ENCODE measurements at places on chromosomes 3 and 15.

GRCh38 chr3:48739617-48739954, 22.6 kb upstream of the IP6K2 start:
- no peak for DNase-seq

- no peak for DNase-seq
Measured at GRCh38 chr15:79798311-79798710, 98.5 kb downstream of the MTHFS start.

DNA sequence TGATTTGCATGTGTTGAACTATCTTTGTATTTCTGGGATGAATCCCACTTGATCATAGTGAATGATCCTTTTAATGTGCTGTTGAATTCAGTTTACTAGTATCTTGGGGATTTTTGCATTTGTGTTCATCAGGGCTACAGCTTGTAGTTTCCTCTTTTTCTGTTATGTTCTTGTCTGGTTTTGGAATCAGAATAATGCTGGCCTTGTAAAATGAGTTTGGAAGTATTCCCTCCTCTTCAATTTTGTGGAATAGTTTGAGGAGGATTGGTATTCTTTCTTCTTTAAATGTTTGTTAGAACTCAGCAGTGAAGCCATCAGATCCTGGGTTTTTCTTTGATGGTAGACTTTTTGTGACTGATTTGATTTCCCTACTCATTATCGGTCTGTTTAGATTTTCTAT, 63.1 kb upstream of the FBN1 start:
- DNase-seq: no peak

DNA sequence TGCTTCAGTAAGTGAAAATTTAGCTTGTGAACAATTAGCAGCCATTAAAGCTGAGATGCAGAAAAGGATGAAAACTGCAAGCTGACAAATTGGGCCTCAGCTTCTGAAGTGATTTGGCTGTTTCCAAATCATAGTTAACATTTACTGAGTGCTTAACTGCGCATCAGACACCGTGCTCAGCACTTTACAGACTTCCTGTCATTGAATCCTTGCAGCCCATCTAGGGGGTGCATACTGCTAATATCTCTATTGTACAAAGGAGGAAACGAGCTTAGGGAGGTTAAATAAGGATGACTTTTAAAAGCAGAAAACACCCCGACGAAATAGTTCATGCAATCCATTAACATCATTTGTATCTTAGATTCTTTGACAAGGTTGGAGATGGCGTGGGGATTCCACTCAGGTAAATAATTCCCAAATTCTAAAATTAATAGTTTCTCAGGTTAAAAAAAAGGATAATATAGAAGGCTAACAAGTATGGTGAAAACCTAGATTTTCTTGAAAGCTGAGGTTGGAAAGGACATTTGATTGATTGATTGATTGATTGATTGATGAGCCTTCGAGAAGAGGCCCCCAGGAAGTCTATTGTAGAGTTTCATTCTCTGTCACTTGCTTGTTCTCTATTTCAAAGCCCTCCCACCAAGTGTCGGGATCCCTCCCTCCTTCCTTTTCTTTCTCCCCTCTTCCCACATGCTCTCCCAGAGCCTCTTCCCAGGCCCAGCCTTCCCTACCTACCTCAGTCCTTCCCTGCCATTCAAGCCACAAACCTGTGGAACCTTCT, 23.5 kb upstream of the EPHB3 start:
- DNase-seq: no peak

GRCh38 chr3:1103525-1103924, 10.7 kb downstream of the CNTN6 start:
- no peak for DNase-seq

DNA sequence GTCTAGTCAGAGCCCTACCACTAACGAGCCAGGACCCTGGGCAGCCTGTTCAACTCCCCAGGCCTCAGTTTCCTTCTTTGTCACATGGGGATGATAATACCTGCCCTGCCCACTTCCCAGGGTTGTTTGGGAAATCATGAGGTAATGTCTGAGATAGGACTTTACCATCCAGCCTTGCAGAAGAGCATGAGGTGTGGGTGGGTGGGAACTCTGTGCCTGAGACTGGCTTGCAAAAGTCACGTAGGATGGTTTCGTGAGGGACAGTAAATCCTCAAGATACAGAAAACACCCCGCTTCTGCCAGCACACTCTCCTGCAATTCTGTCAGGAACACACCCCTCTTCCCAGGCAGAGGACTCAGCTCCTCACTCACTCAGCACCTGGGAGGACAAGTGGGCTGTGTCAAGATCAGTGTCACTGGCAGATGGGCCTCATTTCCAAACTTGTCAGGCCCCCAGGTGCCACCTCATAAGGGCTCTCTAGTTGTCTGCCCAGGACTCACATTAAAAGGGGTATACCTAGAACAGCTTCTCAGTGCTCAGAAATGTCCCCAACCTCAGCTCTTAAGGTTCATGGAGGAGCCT, 58.4 kb downstream of the DAPK2 start:
- peak; percentile 26 for DNase-seq

- DNase-seq: peak; percentile 91
Measured at GRCh38 chr15:81023483-81024264, 23.0 kb downstream of the TLNRD1 start.

DNA sequence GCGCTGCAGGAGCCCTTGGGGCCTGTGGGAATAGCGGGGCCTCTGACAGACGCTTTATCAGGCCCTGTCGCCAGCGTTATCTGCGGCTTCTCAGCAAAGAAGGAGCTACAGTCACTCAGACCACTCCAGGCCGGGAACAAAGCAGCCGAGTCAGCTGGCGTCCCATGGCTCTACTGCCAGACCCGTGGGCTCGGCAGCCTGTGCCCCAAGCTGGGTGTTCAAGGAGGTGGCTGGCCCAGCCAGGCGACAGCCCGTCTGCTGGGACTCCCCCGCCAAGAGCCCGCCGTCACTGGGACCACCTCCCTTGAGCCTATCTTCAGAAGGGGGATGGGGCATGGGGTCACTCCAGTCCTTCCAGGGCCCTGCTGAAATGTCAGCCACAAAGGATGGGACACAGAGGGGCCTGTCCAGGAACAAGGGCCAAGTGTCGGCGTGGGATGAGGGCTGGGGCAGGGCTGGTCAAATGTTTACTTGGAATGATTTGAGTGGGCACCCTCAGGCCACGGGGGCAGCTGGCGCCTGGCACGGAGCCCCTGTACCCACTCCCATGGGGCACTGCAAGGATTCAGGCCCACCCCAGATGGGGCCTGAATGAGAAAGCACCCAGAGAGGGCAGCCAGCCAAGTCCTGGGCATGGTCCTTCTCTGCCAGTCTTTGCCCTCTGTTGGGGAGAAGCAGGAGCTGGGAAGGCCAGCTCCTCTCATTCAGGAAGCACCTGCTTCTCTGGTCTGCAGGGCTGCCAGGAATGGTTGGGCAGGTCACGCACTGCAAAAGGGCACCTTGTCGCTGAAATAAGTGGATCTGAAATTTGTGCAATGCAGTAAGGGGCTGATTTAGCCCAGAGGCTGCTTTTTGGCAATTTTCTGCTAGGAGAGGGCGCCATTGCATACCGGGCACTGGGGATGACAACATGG, 148.3 kb downstream of the SMAD6 start:
- no peak for DNase-seq

DNA sequence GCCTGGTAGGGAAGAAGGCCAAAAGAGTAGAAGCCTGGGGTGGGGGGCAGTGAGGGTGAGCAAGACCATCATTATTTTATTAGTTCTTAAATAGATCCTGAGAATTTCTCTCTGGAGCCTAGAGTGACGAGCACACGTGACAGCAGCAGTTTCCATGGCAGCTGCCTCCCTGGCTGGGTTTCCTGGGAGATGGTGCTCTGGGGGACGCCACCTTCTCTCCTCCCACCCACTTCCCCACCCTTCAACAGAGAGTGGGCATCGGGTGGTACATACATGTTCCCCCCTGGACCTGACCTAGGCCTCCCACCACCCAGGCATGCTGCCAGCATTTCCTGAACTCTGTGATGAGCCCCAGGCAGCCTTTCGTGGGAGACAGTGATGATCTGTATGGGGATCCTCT, 12.9 kb downstream of the CELF6 start:
- DNase-seq: no peak

DNA sequence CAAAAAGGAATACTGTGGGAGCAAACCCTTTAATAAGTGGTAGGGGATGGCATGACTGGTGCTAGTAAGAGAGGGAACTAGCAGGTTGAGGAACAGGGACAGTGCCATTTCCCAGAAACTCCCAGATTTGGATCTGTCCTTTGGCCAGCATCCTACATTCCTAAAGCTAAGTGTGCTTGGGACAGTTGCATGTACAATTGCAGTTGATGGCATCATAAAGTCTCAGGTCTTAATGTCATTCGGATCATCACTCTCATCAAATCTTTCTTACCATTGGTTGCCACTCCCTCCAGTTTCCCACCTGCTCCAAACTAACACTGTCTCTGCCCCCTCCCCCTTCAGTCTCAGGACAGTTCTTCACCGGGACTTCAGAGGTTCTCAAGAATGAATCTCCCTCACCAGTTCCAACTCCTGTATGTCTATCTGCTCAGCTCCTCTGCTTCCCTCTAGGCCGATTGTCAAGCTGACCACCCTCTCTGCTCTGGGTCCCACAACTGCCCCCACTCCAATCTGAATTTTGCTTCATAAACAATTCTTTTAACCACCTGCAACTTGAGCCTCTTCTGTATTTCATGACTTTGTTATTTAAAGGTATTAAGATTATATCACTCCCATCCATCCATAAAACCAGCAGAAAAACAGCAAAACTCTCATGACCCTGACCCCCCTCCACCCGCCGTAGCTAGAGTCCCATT, 260.8 kb downstream of the CGGBP1 start:
- DNase-seq: no peak

GRCh38 chr3:141996437-141996836, 120.0 kb downstream of the ATP1B3 start:
- no peak for DNase-seq

- no peak for DNase-seq
Measured at GRCh38 chr3:120741837-120742197, 499 bp downstream of the RABL3 start.

DNA sequence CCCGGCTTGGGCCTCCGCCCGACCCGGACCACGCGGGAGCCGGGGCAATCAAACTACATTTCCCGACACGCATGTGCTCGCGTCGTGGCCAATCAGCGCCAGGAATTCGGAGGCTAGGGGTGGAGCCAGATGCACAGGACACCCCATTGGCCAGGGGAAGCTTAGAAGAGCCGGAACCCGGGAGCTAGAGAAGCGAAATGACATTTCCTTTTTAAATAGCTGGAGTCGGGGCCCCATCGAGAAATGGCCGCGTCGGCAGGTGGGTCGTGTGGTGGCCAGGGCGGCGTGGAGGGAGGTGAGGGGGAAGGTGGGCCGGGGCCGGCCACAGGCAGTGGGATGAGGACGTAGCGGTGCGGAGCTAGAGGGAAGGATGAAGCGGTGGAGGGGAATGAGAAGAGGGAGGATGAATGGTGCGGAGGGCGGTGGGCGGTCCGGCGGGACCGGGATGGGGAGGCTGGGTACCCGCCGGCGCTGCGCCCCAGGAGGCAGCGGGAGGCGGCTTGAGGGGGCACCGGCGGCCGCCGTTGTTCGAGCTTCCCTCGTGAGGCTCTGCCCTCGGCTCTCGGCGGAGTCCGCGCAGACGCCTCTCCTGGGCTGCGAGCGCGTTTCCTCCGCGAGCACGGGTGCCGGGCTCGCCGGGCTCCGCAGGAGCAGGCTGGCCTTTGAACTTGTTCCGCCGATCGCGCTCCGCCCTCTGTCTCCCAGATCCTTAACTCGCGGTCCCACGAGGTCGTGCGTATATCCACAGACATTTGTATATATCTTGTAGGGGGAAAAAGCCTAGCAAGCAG, at the start of gene KBTBD8:
Gene KBTBD8, plus strand, starts transcription at position 195 of the 791 bp plus-strand sequence. Its CDS starts 49 bp downstream, at position 244.
- DNase-seq: peak; percentile 100

DNA sequence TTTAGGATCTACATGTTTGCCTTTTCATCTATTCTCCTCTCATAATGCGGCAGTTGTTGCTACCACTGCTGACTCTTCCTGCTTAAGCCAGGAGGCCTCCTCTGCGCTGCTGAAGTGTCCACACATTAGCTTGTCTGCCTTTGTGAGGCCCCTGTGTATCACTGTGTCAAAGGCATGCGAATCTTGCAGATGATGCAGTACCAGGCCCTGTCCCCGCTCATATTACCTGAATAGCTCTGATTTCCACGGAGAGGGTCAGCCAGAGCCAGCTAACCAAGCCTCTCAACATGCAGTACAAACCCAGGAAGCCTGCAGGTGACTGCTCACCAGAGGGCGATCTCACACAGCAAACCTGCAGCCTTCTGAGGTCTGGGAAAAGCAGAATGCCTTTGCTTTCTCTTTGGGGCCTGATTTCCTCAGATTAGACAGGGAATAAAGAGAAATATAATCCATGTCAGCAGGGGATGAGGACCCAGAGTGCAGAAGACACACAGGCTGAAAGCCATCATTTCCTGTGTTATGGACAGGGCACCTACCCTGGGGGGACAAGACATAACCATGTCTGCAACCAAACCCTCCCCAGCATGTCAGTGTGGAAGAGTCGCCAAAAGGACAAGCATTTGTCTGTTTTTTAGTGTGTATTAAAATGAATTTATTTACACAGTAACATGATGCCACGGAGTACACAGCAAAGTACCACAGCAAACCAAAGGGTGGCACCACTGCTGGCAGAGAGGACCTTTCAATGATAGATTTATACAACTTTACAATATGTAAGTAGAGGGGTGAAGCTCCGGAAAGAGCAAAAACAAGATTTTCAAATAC, 36.8 kb upstream of the TSPAN3 start:
- DNase-seq: peak; percentile 54

- no peak for DNase-seq
Measured at GRCh38 chr3:86562090-86562489, 428.9 kb downstream of the VGLL3 start.

DNA sequence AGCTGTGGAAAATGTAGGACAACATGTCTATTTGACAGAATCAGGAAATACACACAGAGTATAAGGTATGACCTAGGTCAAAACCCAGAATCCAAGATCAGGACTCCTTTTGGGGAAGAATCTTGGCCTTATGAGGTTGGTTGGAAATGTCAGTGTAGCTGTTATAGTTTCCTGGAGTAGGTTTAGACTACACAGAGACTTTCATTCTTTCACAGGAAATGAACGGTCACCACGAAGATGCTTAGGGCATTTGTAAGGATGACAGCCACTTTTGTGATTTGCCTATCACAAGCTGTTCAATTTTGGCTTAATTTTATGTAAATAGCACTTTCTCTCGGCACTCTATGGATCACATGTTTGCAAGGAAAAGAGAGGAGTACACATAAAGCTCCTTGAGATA, 18.6 kb upstream of the ZBTB20 start:
- no peak for DNase-seq

DNA sequence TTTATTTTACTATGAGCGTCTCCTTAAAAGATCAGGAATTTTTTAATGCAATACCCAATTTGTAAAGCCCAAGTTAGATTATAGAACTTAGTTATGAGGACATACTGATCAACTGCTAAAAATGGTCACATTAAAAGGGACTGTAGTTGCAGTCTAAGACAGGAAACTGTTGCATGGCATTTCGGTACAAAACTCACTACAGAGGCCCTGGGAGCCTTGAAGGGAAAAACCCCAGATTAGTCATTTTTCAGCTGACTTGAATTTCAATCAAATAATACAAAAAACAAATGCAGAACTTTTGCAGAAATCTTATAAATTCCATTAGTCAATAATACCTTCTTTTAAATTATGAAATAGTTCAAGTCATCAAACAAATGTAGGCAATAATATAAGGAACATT, 6.9 kb upstream of the PTX3 start:
- no peak for DNase-seq

GRCh38 chr15:62816342-62817069, 226.0 kb upstream of the TPM1 start:
- DNase-seq: no peak

- DNase-seq: no peak
Measured at GRCh38 chr3:166860217-166860616, 519.9 kb downstream of the ZBBX start.

GRCh38 chr15:65189102-65189740, 4.1 kb upstream of the CLPX start:
- DNase-seq: peak; percentile 40

- no peak for DNase-seq
Measured at GRCh38 chr15:95834028-95834804, 496.3 kb upstream of the NR2F2 start.

All from activated CD4-positive, alpha-beta T cell treated with anti-CD3 and anti-CD28 coated beads, Interleukin-2, Interleukin-6, amounts not matched to agents 100 ng/mL and 50 ng/mL, durations not matched to agents 16 hours and 8 hours (primary cell).